Endothelial cell (in vitro differentiated cells): ENCODE measurements at places on chromosomes 7 and 10. TPM values are rescaled to one million over a fixed set of nuclear protein-coding genes. Genes with fewer than 3 reads are reported as not detected.

- H3K4me1 ChIP-seq = no peaks in the 10 kb centered on the region
- H3K36me3 ChIP-seq = no peaks in the 10 kb centered on the region
- no peak for DNase-seq
- no peak overlapping the region for H3K4me3 ChIP-seq
- H3K27me3 ChIP-seq = no peaks in the 10 kb centered on the region
These were observed 70.2 kb downstream of the AHCYL2 start for GRCh38 chr7:129295015-129295423.

EIF3B gene
- total RNA-seq = 125 TPM

- peaks cover 51% of the 10 kb centered on the region for H3K27me3 ChIP-seq
- DNase-seq = no peak
- H3K27ac ChIP-seq = no peak overlapping the region
- H3K36me3 ChIP-seq = peaks cover 3% of the 10 kb centered on the region
- peaks cover 11% of the 10 kb centered on the region for H3K4me1 ChIP-seq
These were observed 2.0 kb downstream of the EVX1 start for GRCh38 chr7:27244488-27245123.

GRCh38 chr7:80134536-80135308 is at the start of gene GNAI1:
Gene GNAI1, plus strand, starts transcription at chr7:80134831. Its CDS starts 330 bp downstream, at chr7:80135161.
- peak within 1 kb of the TSS; percentile 97 for H3K27ac ChIP-seq
- DNase-seq = peak; percentile 91

XRCC2 gene
- 2.9 TPM for total RNA-seq

- no peak for DNase-seq
- no peaks in the 10 kb centered on the region for H3K36me3 ChIP-seq
- H3K4me1 ChIP-seq = no peaks in the 10 kb centered on the region
- H3K27me3 ChIP-seq = no peaks in the 10 kb centered on the region
These were observed 210.7 kb upstream of the GNAI1 start for GRCh38 chr7:79923953-79924352.

GRCh38 chr7:151607464-151607867 is 87.8 kb upstream of the RHEB start:
- H3K27ac ChIP-seq = no peak overlapping the region
- no peak for DNase-seq
- no peaks in the 10 kb centered on the region for H3K4me1 ChIP-seq
- no peak overlapping the region for H3K4me3 ChIP-seq

DNA sequence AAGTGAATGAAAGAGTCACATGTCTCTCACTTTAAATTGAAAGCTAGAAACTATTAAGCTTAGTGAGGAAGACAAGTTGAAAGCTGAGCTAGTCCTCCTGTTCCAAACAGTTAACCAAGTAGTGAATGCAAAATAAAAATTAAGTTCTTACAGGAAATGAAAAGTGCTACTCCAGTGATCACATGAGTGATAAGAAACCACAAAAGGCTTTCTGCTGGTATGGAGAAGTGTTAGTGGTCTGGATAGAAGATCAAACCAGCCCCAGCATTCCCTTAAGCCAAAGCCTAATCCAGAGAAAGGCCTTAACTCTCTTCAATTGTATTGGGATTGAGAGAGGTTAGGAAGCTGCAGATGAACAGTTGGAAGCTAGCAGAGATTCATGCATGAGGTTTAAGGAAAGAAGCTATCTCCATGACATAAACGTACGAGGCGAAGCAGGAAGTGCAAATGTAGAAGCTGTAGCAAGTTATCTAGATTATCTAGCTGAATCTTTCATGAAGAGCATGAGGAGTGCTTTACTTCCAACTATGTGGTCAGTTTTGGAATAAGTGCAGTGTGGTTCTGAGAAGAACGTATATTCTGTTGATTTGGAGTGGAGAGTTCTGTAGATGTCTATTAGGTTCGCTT is 261.6 kb downstream of the MDFIC start:
- no peak overlapping the region for H3K4me3 ChIP-seq
- H3K27ac ChIP-seq = no peak overlapping the region
- DNase-seq = no peak
- H3K4me1 ChIP-seq = peaks cover 6% of the 10 kb centered on the region
- H3K27me3 ChIP-seq = peaks cover 3% of the 10 kb centered on the region
- H3K36me3 ChIP-seq = no peaks in the 10 kb centered on the region

ICA1 gene
- 91.4 TPM for total RNA-seq

DDC gene
- total RNA-seq = not detected
